ENCODE measurements at places on chromosomes 12 and 14.

DNA sequence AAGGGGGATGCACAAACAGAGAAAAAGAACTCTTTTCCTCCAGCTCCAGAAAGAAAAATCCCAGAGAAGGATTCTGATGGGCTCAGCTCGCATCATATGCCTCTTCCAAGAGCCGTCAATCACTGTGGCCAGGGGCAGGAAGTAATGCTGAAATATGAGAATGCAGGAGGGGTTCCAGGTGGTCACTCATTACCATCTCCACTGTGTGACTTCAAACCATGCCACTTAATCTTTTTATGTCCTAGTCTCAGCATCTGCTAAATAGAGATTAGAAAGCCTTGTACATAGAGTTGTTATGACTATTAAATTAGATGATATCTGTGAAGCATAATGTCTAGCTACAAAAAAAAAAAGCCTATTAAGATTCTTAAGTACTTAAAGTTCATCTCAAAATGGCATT lies 65.6 kb upstream of the FICD start:
- no peak for DNase-seq

- DNase-seq, result no peak
Observed at GRCh38 chr14:63267171-63267570, 51.6 kb downstream of the GPHB5 start.

DNA sequence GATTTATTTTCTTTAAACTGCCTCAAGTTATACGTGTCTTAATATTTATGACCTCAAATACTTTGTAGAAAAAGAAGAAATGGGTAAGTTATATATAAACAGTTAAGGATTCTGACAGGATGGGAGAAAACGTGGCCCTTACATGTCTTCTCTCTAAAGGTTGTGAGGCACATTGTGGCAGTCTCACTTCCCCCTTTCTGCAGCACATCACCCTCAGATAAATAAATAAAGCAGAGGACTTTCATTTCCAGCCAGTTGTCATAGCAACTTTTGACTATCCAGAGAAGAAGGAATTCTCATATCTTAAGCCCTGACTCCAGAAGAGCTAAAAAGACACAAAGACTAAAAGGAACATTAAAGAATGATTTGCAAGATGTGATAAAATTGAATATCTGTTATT lies 28.8 kb upstream of the CEP83 start:
- DNase-seq, result no peak

GRCh38 chr12:92381856-92382255 lies 236.2 kb upstream of the BTG1 start:
- no peak for DNase-seq

DNA sequence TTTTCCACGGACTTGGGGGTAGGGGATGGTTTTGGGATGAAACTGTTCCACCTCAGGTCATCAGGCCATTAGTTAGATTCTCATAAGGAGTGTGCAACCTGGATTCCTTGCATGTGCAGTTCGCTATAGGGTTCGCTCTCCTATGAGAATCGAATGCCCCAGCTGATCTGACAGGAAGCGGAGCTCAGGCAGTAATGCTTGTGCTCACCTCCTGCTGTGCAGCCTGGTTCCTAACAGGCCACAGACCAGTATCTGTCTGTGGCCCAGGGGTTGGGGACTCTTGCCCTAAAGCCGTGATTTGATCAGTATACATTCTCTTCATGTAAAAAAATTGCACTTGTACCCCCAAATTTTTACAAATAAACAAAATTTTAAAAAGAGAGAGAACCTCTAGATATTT lies 219.4 kb upstream of the CPNE8 start:
- DNase-seq, result no peak

DNA sequence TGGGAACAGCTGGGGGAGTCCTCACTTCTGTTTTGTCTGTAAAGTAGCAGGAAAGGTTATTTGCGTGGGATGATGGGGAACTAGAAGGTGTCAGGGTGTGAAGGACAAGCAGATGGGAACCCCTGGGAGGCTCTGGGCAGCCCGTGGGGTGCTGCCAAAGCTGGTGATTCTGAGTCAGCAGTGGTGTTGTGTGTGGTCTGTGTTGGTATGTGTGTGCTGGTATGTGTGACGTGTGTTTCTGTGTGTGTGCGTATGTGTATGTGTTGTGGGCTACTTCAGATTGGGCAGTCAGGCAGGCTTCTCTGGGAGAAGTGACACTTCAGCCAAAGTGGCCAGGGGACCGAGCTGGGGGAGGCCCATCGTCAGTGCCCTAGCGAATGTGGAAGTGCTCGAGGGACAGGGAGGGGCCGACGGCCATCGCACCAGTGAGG lies 15.3 kb upstream of the BDKRB2 start:
- DNase-seq, result no peak
